NCI-H748 treated with DMSO at 0.1 percent for 48 hours (cell line): ENCODE measurements at places on chromosomes 2 and 18.
A peak's percentile ranks its signal among the peaks of the same experiment; 100 is the strongest.

- DNase-seq: no peak
These were observed 93.0 kb upstream of the SH3BP4 start for GRCh38 chr2:234858790-234859329.

- DNase-seq: no peak
These were observed 61.3 kb downstream of the DDX18 start for GRCh38 chr2:117875786-117876185.

- DNase-seq: peak; percentile 77
These were observed 1.9 kb downstream of the ADCYAP1 start for GRCh38 chr18:906416-907114.

- DNase-seq: no peak
These were observed 135.3 kb downstream of the INSIG2 start for GRCh38 chr2:118223511-118223991.

GRCh38 chr2:85230679-85231467 lies 96.9 kb downstream of the TGOLN2 start:
- no peak for DNase-seq

DNA sequence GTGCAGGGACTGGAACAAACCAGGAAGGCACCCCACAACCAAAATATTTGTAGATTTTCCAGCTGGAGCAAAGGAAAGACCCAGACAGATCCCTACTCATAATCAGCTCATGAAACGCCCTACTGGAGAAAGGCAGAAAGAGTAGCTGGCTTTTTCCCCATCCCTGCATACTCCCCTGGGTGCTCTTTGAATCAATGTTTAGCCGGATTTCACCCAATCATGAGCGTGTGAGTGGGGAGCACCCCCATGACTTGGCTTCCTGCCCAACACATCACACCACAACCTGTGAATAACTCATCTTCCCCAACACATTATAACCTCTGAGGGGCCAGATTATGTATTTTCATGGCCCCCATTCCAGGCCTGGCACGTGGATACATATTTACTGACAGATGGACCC lies 35.1 kb upstream of the SLC14A1 start:
- no peak for DNase-seq

DNA sequence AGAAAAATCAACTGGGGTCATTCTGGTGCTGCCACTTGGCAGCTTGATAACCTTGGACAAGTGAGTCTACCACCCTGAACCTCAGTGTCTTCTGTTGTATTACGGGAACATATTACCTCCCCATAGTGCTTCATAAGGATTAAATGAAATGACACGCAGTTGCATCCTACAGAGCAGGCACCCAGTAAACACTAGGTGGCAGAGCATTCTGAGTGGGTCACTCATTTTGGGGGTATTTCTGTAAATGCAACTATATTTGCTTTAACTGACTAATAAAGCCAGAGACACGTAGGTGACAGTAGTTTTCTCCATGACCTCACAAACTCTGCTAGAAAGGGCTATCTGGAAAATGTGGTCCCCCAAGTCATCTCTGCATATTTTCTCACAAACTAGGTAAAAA lies 4.7 kb downstream of the CD226 start:
- DNase-seq: no peak

GRCh38 chr18:32238635-32239268 lies 48.9 kb downstream of the MEP1B start:
- no peak for DNase-seq

- no peak for DNase-seq
These were observed 657 bp downstream of the SGPP2 start for GRCh38 chr2:222424729-222425671.

DNA sequence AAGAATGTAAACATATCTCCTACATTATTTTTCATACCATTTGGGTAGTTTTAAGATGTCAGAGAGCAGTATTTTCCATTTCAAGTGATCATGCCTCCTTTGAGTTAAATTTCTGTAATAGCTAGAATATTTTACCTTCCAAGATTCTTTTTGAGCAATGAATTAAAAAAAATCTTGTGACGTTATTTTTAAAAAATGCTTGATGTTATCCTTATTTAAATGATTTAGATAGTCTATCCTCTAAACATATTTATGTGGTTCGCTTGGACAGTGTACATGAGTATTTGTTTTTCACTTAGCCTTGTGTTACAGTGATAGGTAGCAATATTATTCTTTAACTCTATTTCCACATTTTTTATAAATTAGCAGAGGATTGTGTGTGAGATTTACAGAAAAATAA lies 639.2 kb upstream of the CDH2 start:
- DNase-seq: no peak

- DNase-seq: no peak
These were observed 89.0 kb downstream of the MTCL1 start for GRCh38 chr18:8794156-8794933.

DNA sequence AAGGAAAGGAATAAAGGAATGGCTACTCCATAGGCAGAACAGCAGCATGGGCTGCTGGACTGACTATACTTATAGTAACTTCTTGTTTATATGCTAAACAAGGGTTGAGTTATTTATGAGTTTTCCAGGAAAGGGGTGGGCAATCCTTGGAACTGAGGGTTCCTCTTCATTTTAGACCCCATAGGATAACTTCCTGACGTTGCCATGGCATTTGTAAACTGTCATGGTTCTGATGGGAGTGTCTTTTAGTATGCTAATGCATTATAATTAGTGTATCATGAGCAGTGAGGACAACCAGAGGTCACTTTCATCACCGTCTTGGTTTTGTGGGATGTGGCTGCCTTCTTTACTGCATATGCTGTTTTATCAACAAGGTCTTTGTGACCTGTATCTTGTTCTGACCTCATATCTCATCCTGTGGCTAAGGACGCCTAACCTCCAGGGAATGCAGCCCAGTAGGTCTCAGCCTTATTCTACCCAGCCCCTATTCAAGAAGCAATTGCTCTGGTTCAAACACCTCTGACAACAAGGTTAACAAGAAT lies 98.6 kb upstream of the CABLES1 start:
- DNase-seq: no peak

- no peak for DNase-seq
These were observed 28.2 kb upstream of the NFATC1 start for GRCh38 chr18:79367480-79367879.

DNA sequence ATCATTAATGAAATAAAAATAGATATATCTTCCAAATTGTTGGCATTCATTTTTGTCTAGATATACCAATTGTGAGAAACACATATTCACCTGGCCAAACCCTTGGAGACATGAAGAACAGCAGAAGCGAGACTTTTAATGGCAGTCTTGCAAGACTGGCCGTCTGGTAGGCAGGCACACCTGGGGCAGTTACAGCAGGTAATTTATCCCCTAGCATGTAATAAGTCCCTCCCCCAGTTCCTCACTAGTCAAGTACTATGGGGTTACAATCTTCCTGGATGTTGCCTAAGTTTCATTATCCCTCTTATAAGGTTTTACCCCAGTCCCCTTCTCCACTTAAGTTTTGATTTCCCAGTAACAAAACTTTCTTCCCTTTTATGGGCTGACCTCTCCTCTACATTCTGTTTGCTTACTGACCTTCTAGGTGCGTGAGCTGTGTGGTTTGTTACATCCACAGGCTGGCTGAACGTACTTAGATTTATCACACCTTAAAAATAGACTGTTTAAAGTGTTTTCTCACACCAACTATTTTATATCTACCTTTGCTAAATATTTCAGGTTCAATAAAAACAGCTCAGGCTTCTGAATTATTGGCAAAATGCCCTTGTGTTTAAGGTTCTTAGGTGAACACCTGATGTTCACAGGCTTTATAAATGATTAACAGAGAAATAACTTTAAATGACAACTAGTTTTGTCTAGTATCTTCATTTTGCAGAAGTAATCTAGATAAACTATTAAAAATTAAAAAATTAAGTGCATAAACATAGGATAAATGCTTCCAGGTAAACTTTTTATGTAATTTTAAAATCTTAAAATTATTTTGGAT lies 365.0 kb upstream of the TFPI start:
- no peak for DNase-seq

GRCh38 chr2:51071191-51071590 lies 39.3 kb upstream of the NRXN1 start:
- no peak for DNase-seq
